ENCODE measurements at places on chromosomes 5 and 9.

DNA sequence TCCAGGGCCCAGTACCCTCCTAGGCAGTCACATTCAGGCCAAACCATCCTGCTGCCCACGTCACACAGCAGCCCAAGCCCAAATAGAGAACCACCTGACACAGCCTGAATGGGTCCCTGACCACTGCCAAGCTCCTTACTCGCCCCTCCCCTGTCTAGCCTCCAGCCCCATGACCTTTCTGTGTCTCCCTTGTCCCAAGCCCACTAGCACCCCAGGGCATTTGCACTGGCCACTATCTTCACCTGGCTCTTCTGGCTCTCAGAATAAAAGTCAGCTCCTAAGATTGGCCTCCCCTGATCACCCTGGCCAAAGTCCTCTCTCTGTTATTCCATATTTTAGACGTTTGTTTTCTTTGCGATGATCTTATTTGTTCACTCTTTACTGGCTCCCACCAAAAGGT is 20.4 kb downstream of the FGFR4 start:
- no peak for DNase-seq

GRCh38 chr5:55991768-55992486 is 2.8 kb downstream of the IL6ST start:
- DNase-seq, result peak; percentile 89

- no peak for DNase-seq
These were observed 61.2 kb upstream of the LMNB1 start for GRCh38 chr5:126715765-126716164.

- DNase-seq, result no peak
These were observed 45.3 kb upstream of the AKNA start for GRCh38 chr9:114433086-114433485.

GRCh38 chr5:67003935-67004729 is 192.5 kb downstream of the CD180 start:
- DNase-seq, result peak; percentile 92

DNA sequence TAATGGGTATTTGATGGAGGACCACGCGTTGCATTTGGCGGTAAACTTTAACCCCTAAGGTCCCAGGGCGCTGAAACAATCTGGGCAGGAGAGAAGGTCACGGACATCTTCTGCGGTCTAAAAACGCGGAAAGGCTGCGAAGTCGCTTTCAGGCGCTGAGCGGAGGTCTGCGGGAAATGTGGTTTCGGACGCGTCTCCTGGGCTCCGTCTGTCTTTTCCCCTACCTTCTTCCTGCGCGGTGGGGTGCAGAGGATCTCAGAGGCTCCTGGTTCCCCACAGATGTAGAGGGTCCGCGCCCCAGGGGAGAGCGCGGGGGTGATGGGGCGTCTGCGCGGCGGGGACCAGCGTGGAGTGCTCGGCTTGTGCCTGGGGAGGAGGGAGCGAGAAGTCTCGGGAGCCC is 58.4 kb downstream of the ZNF510 start:
- no peak for DNase-seq

- DNase-seq, result peak; percentile 21
These were observed 16.3 kb upstream of the DCP2 start for GRCh38 chr5:112960315-112960714.

DNA sequence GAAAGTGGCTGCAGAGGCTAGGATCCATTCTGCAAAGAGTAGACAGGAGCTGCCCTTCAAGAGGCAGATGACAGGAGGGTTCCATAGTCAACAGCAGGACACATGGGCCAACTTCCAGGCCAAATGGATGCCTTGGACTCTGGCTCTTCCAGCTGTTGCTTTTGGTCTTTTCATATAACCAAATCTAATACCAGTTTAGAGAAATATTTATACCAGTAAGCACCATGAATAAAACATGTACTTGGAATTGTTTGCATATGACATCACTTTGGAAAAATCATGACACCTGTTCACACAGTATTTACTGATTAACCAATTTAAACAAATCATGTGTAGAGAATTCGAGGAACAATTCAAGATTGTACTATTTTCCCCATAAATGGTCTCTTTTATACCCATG is 481.3 kb downstream of the DMRT2 start:
- no peak for DNase-seq

DNA sequence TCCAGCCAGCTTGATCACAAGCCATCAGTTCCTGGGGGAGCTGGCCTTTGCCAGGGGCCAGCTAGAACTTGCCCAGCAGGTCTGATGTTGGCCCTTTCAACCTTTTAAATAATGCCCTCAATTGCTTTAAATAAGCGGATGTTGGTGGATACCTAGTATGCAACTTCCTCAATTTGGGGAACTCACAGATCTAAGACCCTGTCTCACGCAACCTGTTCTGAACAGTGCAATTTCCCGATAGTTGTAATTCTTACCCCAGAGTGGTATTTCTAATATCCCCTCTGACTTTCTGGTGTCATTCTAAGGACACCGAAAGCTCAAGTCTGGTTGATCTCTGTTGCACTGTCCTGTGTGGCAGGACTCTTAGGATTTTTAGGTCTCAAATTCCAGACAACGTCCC is 23.1 kb downstream of the GALNT12 start:
- no peak for DNase-seq

DNA sequence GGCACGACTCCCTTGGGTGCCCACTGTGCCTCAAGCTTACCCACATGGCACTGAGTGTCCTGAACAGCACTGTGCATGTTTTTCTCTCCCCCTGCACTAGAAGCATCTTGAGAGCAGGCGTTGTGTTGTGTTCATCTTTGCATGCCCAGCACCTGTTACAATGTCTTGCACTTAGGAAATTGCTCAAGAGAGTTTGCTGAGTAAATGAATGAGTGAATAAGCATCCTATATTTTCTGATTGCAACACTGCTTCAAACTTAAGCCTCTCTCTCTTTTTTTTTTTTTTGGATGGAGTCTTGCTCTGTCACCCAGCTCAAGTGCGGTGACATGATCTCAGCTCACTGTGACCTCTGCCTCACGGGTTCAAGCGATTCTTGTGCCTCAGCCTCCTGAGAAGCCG is 94.5 kb downstream of the LMNB1 start:
- DNase-seq, result peak; percentile 66

DNA sequence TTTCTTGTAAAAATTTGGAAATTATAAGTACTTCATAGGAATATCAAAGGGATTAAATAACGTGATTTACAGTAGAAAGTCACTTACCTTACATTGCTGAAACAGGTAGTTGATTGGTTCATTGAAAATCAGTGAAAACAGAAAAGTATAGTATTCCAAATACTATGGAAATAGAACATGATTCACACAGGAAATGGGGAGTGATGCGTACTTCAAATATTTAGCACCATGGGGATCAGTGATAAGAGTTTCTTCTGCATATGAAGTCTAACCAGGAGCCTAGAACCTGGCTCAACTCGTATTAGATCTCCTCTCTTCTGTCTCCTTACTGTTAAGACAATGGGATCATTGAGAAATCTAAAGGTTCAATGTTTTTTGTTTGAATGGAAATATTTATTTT is 133.3 kb downstream of the FAM174A start:
- peak; percentile 64 for DNase-seq

DNA sequence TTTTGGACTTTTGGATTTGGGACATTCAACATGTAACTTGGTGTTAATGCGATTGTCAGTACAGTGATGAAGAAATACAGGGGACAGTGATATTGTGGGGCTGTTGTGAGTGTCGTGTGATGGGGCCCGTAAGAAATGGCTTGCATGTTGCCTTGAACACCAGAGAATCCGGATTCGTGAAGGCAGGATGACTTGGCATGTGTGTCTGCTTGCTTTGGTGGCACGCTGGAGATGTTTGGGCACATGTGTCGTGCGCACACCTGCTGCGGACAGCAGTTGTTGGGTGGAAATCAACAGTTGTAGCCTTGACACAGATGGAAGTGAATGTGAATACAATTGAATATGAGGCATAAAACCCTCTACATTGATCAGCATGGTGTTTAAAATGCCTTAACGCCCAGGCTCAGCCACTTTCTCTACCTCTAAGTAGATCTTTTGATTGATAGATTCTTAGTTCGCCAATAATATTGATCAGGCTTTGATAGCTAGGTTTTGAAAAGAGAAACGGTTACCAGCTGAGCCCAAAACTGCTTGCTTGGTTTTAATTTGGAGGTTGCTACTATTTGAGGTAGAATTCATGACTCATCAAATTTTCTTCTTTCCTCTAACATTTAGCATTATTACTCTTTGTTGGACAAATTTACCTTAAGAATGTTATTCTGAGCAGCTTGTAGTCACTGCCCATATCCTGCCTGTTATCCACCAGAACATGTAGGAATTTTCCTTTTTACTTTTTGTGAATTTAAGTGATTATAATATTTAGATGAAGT is 94.4 kb downstream of the TRIO start:
- no peak for DNase-seq

- peak; percentile 90 for DNase-seq
These were observed 210.2 kb upstream of the ACTBL2 start for GRCh38 chr5:57692582-57693487.

DNA sequence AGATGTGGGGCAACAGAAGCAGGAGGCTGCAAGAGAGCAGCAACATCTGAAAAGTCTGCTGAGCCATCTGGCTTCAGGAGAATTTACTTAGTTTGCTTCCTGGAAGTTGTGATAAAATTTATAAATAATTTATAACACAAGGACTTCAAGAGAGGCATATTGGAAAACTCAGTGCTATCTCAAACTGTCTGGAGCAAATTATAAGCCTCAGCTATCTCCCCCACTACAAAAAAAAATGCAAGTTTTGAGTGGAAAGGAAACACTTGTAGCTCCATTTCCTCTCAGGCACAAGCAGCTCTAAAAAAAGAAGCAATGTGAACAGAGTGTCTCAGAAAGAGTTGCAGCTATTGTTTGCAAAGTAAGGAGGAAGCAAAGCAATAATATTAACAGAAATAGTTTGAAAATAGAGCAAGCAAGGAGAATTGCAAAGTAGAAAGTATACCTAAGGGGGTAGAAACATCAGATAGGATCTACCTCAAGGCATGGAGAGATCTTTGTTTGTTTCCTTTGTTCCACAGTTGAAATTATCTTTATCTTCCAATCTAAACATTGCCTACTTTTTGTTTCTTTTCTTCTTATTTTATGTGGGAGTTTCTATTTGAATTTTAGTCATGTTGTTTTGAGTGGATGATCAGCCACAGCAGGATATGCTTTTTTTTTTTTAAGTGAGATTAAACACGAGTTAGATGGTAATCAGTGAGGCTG is 55.9 kb upstream of the IL6ST start:
- DNase-seq, result no peak

- DNase-seq, result no peak
These were observed 22.4 kb downstream of the SPINK5 start for GRCh38 chr5:148085977-148086705.

DNA sequence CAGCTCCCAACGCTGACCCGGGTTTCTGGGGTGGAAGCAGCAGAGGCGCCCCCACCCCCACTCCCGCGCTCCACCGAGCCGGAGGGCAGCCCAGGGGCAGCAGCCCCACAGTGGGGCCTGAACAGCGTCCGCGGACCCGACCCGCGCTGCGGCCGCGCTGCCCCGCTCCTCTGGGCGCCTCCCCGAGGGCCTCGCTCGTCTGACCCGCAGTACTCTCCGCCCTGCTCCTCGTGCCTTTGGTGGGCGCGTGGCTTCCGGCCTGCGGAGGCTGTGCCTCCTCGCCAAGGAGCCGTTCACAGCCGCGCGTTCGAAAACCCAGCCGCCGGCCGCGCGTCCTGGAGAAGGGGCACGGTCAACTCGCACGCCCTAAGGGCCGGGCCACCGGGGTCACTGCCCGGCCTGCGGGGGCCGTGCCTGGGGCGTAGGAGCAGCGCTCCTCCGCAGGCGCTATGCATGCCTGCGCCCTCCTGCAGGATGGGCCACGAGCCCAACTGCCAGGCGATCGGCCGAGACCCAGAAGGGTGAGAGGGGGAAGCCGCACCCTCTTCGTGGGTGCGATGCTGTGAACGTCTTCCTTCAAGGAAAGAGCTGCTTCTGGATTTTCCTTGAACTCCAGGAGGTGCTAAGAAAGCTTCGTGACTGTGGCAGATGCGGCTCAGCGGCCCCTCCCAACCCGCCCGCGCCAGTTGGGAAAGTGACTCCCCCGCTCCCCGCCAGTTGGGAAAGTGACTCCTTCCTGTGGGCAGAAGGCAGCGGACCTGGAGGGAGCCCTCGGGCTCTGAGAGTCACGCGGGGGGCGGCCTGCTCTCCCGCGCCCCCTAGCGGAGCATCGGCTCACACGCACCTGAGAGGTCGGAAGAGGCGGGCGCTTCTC is 82.7 kb downstream of the HSD17B3 start:
- DNase-seq, result peak; percentile 19

DNA sequence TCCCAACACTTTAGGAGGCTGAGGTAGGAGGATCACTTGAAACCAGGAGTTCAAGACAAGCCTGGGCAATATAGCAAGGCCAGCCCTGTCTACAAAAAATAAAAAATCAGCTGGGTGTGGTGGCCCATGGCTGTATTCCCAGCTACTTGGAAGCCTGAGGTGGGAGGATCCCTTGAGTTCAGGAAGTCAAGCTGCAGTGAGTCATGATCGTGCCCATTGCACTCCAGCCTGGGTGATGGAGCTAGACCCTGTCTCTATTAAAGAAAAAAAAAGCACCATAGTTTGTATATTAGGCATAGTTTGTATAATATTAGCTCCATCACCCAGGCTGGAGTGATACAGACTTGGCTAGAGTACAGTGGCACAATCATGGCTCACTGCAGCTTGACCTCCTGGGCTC is 9.6 kb upstream of the NME5 start:
- peak; percentile 70 for DNase-seq

- no peak for DNase-seq
These were observed 1300.1 kb upstream of the DMAC1 start for GRCh38 chr9:9099646-9100045.

DNA sequence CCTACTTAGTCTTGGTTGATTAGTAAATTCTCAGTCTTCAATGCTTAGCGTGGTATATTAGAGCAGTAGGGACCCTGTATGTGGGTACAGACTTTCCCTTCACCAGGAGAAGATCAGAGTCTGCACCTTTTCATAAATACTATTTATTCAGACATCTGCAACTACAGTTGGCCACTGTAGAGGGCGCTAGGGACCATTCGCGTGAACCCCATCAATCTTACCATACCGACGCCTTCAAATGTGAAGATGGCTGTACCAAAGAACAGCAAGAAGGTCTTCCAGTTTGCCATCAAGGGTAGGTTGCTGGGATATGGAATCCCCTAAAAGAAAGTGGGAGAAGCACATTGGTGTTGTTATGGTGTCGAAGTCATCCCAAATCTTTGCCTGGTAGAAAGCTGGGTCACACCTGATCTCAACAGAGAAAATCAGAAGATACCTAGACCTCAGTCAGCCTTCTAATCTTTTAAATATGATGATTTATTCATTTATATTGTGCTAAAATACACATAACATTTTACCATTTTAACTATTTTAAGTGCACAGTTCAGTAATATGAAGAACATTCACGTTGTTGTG is 19.1 kb downstream of the SLC36A3 start:
- DNase-seq, result no peak

All from amniotic epithelial cell (primary cell).